Cardiac fibroblast (primary cell): ENCODE measurements at places on chromosomes 5 and 9.

DNA sequence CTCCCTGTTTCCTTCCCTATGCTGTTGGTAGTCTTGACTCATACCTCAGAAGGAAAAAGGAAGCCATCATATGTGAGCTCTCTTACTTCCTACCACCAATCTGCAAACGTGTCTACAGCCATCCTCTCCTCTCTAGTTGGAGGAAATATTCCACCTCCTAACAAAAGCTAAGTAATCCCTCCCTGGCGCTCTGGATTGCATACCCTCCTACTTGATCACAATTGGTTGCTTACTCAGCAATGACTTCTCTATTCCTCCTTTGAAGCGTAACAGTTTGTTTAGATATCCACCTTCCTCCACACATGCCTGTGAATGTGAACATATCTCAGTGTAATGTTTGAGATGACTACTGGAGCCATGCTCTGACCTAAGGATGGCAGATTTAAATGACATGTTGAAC lies 18.2 kb downstream of the RUSC2 start:
- DNase-seq = peak; percentile 30

DNA sequence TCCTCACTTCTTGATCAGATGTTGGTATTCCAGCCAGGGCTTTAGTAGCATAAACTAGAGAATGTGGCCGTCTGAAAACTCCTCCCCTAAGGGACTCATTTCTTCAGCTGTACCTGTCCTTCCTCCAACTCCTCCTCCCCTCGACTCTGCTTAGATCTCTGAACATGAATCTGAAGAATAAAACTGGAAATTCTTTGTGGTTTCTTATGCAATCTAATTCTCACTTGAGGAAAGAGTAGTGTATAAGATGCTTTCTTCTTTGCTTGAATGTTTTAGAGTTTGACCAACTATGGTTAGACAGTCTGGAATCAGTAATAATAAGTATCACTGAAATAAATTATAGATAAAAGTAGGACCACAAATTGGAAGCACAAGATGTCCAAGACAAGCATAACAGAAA lies 128.5 kb downstream of the LRRC70 start:
- DNase-seq = no peak

GRCh38 chr5:149731332-149731616 lies 1.2 kb downstream of the PPARGC1B start:
- no peak for DNase-seq

- peak; percentile 24 for DNase-seq
Measured at GRCh38 chr5:174825587-174825986, 101.2 kb downstream of the MSX2 start.

DNA sequence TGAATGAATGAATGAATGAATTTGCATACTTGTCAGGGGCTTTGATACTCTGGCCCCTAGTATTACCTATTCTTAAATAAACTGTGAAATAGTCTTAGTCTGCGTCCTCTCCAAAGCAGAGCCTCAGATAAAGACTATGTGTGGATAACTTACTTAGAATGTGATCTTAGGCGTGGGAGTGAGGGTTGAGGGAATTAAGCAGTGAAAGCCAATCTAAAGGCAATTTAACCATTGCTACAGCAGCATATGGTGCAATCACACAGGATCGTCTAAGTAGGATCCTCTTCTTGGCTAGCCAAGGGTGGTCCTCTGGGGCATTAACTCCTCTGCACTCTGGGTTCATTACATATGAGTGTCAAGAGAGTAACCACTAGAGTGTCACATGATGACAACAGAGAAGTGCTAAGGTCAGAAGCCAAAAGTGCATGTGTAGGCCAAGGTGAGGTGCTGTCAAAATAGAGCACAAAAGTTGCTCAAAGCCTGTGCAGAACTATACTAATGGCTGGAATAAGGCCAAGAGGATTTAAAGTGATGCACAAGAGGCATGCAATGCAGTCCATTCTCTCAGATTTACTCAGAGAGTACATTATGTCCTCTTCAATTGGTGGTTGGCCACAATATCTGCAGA lies 274.4 kb upstream of the SEMA6A start:
- DNase-seq = no peak

- no peak for DNase-seq
Measured at GRCh38 chr5:141515141-141515540, 26.3 kb downstream of the PCDHGC5 start.

DNA sequence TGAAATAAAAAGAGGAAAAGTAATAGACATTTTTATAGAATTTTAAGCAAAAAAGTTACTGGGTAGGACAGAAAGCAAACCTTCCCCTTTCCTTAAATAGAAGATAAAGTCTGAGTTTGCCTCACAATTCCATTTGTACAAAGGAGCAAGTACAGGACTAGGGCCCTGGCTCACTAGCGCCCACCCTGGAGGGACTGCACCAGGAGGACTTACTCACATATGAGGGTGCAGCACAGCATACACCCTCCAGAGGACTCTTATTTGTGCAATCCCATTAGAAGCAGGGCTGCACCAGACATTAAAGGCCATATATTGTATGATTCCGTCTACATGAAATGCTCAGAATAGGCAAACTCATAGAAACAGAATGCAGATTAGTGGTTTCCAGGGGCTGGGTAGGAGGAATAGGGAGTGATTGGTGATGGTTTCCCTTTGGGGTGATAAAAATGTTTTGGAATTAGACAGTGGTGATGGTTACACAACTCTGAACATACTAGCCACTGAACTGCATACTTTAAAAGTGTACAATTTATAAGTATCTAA lies 4.5 kb downstream of the REEP5 start:
- DNase-seq = no peak

- no peak for DNase-seq
Measured at GRCh38 chr5:117731446-117731845, 1156.8 kb upstream of the SEMA6A start.

- peak; percentile 69 for DNase-seq
Measured at GRCh38 chr9:21559402-21560280, 77.5 kb upstream of the IFNE start.

- no peak for DNase-seq
Measured at GRCh38 chr5:38556088-38556598, 303 bp downstream of the LIFR start.

GRCh38 chr9:82117026-82117811 lies 128.6 kb downstream of the SPATA31D1 start:
- DNase-seq = no peak

DNA sequence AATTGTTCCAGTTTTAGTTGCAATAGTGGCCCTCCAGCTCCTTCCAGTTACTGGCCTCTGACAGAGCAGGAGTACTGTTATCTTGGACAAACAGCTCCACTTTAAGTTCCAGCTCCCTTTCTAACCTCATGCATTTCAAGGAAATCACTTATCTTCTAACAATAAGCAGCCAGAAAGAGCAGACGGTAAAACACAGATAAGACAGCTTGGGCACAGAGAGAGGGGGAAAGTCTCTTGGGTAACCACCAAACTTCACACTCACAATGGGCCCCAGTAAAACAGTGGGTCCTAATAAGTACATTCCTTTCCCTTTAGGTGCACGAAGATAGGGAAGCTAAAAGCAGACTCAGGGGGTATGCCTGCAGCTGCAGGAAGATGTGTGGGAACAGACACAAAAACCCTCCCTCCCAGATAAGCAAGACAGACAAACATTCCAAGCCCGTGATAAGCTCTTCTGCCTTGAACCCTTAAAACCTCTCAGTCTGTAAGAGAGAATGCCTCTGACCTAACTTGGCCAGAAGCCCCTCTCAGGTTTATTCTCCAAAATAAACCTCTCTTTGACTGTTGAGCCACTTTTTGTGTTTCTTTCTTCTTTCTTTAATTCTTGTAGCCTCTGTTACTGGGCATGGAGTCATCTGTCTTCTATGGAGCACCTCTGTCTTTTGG lies 30.8 kb downstream of the OR1J1 start:
- DNase-seq = peak; percentile 39

- DNase-seq = peak; percentile 97
Measured at GRCh38 chr5:122129306-122129705, at the start of gene ZNF474. ZNF474 (plus strand) TSS chr5:122129546; CDS start chr5:122151991, 22,445 bp downstream.

DNA sequence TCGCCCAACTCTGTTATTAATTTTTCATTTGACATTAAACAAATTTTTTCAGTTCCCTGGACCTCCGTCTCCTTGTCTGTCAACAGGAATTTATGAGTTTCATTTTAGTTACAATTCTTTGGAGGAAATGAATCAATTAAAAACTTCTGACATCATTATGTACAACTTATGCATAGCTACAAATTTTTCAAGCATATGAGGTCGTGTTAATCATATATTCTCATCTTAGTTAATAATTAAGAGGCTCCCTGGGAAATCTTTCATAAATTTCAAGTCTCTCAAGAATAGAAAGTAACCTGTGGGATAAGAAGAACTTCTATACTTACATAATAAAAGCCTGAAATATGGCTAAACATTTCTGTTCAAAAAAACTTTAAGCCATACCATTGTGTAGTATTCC lies 3.4 kb downstream of the UGT3A1 start:
- no peak for DNase-seq

- DNase-seq = no peak
Measured at GRCh38 chr9:76502746-76503145, 43.8 kb downstream of the GCNT1 start.

- no peak for DNase-seq
Measured at GRCh38 chr5:165834891-165835290, 2329.5 kb downstream of the MAT2B start.

DNA sequence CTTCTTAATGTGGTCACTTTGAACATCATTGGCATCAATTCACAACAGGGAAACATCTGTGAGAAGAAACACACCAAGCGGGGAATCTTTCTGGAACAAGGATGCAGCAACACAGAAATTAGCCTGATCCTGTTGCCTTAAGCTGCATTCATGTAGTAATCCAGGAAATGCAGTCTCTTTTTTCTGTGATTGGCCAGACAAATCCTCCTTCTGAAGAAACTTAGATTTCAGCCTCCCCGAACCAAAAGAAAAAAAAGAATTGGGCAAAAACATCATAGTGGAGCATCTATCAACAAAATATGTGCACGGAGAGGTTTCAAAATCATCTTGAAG lies 7.2 kb upstream of the XPA start:
- no peak for DNase-seq
